ENCODE measurements at places on chromosomes 4 and X.

DNA sequence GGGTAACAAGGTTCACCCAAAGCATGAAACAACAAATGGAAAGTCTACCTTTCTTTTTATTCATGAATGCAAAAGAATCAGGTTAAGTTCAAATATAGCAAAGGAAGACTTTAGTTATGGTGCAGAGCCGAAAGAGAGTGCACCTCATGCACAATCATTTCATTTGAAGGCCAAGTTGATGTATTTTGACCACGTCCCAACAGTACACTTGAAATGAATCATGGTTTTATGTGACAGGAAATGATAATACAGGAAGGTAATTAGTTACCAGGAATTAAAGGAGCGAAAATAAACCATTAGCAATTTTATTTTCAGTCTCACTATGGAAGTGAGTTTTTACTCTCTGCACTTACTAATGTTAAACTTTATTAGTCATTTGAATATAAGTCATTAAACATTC is 281.2 kb upstream of the DIAPH2 start:
- no peak for DNase-seq

DNA sequence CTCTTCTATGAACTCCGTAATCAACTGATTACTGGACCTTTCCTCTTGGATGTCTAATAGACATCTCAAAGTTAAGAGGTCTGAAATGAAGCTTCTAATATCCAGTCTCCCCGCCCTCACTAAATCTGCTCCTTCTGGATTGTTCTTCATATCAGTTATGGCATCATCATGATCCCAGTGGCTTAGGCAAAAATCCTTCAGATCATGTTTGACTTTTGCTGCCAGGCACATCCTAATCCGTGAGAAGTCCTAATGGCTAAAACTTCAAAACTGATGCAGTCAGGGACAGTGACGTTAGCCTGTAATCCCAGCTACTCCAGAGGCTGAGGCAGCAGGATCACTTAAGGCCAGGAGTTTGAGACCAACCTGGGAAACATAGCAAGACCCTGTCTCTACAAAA is 55.1 kb upstream of the GUCY1A1 start:
- DNase-seq = no peak

DNA sequence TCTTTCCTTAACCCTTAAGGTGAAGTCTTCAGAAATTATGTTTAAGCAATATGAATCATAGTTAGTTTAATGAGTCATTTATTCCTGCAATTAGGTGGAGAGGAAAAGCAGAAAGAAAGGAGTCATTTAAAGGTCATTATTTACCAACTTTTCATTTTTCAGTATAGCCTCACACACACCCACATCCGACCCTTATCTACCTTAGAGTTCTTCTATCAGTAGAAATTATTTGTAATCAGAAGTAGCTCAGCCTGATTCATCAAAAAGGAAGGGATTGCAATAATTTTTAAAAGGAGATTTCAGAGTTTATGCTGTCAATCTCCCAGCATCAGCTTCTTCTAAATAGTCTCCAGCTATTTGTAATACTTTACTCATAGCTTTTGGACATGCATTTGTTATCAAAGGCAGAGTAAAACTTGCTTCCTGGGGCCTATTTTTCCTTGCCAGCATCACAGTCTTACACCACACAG is 5.9 kb downstream of the ANXA10 start:
- no peak for DNase-seq

- no peak for DNase-seq
Observed at GRCh38 chrX:103941201-103941975, 21.0 kb upstream of the TMSB15B start.

DNA sequence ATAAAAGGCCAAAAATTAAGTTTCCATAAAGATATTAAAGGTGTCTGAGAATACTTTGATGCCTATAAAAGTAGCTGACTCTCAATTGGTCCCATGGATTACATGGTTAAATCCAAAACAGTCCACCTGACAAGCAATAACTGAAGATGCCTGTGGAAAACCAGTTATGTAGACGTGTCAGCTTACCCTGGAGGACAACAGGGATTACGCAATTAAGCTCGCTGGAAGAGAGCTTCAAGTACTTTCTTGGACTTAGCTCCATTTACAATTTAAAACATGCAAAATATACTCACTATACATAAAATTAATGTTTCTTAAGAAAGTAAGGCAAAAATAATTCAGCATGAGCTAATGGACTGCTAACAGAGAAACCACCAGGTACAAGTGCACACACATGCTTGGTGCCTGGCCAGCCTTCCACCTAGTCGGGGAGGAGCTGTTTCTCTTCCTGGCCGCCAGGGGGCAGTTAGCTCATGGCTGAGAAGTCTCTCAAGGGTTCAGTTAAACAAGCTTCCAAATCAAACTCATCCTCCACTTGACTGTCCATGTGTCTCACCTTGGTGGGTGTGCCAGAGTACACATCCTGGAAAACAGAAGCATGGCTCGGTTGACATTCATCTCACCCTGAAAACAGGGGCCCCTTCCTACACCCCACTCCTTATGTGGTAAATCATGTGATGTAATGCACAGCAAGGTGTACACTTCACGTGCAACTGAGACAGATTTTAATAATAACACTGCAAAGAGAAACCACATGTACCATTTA is 9.2 kb upstream of the FAM53A start:
- peak; percentile 60 for DNase-seq

GRCh38 chr4:99413140-99413539 is 22.0 kb downstream of the ADH7 start:
- DNase-seq = no peak

DNA sequence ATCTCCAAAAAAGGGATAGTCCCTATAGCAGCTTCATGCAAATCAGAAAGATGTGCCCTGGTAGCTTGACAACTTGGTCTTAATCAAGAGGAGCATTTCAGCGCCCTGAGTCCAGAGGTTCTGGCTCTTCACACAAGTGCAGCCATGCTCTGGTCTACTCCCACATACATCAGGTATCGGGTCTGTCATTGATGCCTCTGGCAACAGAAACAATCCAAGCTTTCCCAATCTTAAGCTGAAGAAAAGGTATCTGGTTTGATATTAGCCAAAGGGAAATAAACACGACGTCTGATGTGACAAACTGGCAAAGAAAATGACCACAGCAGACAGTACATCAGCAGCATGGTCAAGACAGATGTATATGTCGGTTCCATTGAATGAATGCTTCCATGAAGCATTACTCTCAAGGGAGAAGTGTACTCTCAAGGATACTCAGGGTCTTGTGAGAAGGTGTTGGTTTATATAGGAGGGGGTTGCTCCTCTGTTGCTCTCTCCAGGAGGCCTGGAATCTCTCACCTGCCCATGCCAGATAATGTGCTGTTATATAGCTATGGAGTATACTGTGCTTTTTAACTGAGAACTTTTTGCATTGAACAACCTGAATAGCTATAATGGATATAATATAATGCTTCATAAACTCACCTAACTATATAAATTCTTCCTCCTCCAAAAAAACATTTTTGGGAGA is 879.6 kb upstream of the PCDH10 start:
- no peak for DNase-seq

DNA sequence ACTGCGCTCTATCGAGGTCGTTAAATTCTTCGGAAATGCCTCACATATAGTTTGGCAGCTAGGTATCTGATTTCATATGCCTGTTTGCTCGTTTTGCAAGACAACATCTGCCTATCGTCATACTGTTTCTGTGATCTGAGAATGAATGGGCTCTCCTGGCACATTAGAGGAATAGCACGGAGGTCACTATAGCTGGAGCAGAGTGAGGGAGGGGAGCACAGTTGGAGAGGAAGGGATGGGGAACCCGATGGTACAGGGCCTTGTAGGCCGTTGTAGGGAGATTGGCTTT is 552 bp downstream of the IKBKG start:
- no peak for DNase-seq

DNA sequence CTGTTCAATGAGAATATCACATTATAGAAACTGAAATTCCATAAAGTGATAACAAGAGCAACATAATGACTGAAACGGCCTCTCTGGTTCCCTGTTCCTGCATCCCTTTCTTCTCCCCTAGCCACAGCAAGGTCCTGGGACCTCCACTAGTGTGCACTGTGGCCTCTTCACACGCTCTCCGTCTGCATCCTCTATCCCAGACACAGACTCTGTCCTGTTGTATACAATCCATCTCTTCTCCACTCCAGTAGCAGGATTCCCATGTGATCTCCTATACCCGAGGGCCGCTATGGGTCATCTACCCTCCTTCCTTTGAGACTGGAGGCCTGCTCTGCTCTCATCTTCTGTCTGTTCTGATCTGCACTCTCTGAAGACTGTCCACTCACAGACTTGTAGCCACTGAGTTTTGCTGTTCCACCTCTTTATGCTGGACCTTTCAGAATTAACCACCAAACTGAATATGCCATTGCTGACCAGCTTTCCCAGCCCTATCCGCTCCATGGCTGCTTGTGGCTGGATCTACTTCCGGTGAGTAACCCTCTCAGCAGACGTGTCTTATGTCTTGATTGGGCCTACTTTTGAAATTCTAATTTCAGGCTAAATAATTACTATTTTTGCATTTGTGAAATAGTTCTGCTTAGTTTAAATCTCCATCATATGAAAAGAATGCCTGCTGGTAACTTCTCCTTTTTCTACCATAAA is 105.1 kb upstream of the NAP1L5 start:
- no peak for DNase-seq

DNA sequence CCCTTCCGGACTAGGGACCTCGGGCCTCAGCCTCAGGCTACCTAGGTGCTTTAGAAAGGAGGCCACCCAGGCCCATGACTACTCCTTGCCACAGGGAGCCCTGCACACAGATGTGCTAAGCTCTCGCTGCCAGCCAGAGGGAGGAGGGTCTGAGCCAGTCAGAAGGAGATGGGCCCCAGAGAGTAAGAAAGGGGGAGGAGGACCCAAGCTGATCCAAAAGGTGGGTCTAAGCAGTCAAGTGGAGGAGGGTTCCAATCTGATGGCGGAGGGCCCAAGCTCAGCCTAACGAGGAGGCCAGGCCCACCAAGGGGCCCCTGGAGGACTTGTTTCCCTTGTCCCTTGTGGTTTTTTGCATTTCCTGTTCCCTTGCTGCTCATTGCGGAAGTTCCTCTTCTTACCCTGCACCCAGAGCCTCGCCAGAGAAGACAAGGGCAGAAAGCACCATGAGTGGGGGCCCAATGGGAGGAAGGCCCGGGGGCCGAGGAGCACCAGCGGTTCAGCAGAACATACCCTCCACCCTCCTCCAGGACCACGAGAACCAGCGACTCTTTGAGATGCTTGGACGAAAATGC is at the start of gene WAS:
Gene WAS (plus strand): TSS at position 389 of the 572 bp plus-strand sequence. CDS start 55 bp downstream, at position 444.
- DNase-seq = no peak

GRCh38 chr4:140239311-140239710 is 85.3 kb upstream of the MAML3 start:
- no peak for DNase-seq

- DNase-seq = no peak
Observed at GRCh38 chr4:159227378-159227777, 124.5 kb downstream of the RAPGEF2 start.

DNA sequence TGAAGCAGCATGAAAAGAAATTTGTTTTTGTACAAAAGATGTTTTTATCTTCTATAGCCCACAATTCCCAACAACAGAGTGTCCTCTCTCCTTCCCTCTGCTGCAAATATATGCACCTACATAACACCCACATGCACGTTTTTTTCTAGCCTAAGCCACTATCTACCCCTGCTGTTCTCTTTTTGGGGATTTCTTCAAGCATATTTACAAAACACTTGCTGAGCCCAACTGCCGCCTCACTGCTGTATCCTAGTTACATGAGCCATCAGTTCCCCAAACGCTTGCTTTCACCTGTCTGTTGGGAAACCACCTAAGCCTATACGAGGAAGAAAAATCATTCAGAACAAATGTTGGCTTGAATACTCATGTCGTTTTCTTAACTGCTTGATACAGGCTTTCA is 127.2 kb downstream of the CHRNA9 start:
- no peak for DNase-seq

DNA sequence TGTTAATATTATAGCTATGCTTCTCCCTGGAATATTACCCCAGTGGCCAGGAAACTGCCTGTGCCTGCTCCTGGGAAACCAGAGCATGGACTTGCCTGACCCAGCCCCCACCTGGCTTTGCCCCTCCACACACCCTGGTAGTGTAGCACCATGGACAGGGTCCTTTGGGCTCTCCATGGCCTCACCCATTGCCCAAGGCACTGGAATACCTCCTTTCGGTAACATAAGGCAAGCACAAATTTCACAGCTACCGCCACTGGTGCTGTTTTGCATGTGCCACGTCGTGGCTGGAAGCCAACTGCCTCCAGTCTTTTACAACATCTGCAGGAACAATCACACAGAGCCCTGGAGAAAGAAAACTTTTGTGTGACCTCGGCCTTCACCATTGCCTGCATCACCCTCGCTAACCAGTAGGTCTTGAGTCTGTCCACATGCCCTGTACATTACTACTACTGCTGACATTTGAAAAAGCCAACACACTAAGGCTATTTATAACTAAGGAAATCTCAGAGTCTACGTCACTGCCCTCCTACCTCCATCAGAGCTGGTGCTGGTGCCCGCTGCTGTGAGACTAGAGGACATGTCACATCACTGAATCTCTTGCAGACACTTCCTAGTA is 47.7 kb downstream of the HPGD start:
- no peak for DNase-seq

DNA sequence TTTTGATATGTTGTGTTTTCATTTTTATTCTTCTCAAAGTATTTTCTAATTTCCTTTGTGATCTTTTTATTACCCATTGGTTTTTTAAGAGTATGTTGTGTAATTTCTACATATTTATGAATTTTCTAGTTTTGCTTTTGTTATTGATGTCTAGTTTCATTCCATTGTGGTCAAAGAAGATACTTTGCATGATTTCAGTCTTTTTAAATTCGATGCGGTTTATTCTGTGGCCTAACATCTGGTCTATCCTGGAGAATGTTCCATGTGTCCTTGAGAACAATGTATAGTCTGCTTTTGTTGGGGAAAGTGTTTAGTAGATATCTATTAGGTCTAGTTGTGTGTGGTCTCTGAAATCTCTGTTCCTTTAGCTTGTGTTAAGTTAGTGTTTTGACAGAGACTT is 46.2 kb downstream of the PPEF1 start:
- no peak for DNase-seq

DNA sequence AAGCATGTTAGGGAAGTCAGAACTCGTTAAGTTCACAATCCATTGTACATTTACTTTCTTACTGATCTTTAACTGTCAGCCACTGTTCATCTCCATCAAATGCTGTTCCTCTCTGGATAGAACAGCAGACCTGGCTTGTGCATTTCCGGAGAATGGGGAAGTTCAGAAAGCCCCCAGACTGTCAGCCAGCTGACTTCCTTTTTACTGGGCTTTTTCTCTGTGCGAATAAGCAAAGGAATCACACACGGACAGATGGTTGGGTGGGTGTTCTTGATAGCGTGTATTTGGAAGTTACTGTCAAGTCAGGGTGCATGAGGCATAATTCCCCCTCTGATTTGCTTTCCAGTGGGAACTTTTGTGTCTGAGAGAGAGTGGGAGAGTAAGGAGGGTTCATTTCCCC is 56.8 kb downstream of the TSPAN7 start:
- no peak for DNase-seq

DNA sequence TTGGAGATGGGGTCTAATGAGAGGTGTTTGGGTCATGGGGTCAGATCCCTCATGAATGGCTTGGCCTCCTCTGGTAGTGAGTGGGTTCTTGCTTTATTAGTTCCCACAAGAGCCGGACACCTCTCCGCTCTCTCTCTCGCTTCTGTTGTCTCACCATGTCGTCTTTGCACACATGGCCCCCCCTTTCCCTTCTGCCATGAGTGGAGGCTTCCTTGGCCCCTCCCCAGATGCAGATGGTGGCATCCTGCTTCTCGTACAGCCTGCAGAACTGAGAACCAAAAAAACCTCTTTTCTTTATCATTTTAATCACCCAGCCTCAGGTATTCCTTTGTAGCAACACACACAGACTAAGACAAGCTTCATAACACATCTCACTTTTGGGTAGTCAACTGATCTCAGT is 49.6 kb upstream of the SPRY1 start:
- no peak for DNase-seq

- no peak for DNase-seq
Observed at GRCh38 chr4:80265571-80266252, 752 bp upstream of the FGF5 start.
